ENCODE measurements at places on chromosomes 2 and 18.

DNA sequence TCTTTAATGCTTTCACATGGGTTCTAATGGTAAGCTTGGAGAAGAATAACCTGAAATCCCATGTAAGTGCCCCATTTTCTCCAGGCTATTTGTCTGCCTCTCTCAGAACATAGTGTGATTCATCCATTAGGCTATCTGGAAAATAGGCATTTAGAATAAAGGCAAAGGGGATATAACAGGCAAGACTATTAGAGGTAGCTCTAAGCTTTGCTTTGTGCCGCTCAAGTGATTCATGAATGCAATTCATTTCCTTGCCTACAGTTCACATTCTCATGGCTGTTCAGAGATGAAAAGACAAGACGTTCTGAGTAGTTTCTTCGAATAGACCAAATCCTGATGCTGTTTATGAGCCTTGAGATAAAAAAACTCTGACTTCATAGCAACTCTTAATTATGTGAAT, 101.7 kb downstream of the ANKRD44 start:
- DNase-seq = no peak

DNA sequence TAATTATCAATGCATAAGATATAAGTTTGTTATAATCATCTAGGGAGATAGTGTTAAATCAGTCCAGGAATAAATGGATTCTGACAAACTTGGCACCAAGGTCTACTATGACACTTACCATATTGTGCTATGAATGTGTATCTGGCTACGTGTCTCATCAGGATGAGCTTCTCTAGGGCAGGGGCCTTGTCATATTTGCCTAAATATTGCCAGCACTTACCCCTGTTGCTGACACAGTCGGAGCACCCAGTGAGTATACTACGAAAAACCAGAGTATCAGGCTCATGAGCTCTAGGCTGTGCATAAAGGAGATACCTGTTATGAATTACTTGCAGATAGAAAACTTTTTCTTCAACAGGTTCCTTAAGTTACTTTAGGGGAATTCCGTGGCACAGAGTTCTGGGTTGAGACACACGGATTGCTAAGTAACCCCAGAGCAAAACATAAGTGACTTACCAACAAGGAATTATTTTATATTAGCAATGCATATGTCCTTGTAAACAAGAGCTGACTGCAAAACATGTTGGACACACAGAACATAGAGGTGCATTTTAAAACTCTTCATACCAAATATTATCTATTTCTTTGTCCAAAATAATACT, 7.7 kb upstream of the TTC39C start:
- DNase-seq = no peak

DNA sequence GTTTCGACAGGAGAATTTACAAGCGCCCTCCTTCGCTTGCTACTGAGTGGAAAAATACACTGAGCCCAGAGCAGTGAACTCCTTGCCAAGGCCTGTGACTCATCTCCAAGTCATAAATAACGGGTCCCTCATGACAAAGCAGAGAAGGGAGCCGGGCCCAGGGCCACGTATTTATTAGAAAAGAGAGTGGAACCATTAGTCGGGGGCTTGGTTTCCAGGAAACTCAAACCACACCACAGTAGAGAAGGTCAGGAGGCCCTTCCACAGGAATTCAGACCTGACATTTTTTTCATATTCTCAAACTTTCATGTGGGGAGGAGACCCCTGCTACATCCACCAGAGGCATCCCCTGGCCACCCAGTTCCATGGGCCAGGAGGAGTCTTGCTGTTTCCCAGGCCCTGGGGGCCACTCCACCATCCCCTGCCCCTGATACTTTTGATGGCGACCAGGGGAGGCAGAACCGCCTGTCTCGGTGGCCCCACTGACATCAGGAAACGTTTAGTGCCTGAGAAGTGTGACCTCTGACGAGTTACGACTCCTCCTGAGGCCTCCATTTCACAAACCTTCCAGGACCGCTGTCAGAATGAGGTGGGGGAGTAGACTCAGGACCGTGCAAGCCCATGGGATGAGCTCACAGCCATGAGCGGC, 289.7 kb downstream of the DYSF start:
- no peak for DNase-seq

DNA sequence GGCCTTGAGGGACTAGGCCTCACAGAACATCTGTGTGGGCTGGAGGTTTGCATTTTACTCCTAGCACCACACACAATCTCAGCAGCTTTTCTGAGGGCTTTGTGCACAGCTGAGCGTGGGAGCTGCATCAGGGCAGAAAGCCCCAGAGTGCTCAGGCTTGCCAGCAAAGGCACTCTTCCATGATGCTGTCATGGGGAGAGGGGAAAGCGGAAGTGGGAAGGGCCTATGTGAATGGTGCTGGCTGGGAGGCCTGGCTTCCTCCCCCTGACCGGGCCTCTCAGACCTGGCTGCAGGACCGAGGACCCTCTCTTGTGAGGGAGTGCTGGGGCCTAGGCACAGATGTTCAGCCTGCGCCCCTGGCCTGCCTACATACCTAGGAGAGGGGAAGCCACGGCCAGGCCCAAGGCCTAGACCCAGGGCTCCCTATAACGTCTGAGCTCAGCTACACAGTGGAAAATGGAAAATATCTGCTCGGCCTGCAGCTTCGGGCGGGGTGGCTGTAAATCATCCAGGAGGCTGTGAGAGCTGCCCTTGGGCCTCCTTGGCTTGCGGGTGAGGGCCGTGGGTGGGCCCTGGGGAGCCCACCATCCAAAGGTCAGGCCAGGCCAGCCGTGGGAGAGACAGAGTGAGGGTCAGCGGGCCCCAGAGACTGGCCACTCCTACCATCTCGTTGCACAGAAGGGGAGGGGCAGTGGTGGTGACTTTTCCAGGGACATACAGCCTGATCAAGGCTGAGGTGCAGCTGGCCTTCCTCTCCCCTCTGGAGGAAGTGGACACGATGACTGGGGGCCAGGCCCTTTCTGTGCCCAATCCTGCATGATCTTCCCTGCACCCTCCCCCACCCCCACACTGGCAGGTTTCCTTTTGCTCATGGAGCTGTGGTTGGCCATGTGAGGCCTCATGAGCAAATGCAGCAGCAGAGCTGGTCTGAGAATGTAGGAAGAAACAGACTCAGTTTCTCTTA, 22.8 kb downstream of the GLI2 start:
- DNase-seq = no peak

- no peak for DNase-seq
These were observed 24.4 kb downstream of the GPR39 start for GRCh38 chr2:132441051-132441450.

GRCh38 chr2:12343141-12343540, 373.6 kb upstream of the TRIB2 start:
- no peak for DNase-seq

GRCh38 chr2:146666340-146666739, 1178.5 kb upstream of the ACVR2A start:
- DNase-seq = no peak

DNA sequence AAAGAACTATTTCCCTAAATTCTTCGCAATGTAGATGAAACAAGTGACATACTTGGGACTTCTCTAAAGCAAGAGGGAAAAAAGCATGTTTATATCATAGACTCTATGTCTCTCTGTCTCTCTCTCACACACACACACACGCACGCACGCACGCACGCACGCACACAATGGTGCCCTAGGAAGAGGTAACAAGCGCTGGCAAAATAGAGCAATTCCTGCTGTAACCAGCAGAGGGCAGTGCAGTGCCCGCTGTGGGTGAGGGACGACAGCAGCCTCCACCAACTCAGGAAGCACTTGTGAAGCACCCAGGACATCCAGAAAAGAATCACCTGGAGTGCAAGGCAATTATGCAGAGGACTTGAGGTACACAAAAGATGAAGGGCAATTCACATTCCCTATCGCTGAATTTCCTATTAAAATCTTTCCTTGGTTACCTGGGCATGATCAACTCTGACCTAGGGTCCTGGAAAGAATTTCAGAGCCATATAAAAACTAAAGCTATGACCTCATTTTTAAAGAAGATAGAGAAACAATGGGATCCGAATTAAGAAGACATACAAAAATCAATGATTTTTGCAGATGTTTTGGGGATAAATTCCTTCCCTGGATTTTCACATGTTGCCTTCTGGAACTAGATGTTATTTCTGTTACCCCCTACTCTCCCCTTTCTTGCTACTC, 166.4 kb downstream of the PDE11A start:
- DNase-seq = peak; percentile 79

GRCh38 chr2:203692031-203692710, 14.3 kb upstream of the CD28 start:
- no peak for DNase-seq

GRCh38 chr2:105674859-105675541, 69.7 kb upstream of the NCK2 start:
- DNase-seq = no peak

GRCh38 chr2:15492773-15493325, 68.3 kb downstream of the NBAS start:
- no peak for DNase-seq

GRCh38 chr2:95267458-95268210, 6.6 kb upstream of the PROM2 start:
- no peak for DNase-seq

DNA sequence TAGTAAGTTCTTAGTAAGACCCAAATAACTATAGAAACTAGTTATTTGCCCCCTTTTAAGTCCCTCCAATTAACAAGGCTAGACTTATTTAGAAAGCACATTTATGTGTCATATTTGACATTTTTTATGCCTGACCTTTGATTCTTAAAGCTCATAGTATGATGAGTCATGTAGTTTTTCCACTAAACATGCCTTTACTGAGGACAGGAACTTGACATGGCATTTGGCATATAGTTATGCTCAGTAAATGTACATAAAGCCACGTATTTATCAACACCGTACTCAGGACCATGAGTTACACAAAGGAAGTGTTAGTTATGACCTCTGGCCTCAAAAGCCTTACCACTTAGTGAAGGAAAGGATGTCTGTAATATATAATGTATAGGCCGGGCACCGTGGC, 78.9 kb downstream of the GNAL start:
- DNase-seq = no peak

GRCh38 chr2:41475959-41476358, 571.9 kb upstream of the PKDCC start:
- DNase-seq = no peak

DNA sequence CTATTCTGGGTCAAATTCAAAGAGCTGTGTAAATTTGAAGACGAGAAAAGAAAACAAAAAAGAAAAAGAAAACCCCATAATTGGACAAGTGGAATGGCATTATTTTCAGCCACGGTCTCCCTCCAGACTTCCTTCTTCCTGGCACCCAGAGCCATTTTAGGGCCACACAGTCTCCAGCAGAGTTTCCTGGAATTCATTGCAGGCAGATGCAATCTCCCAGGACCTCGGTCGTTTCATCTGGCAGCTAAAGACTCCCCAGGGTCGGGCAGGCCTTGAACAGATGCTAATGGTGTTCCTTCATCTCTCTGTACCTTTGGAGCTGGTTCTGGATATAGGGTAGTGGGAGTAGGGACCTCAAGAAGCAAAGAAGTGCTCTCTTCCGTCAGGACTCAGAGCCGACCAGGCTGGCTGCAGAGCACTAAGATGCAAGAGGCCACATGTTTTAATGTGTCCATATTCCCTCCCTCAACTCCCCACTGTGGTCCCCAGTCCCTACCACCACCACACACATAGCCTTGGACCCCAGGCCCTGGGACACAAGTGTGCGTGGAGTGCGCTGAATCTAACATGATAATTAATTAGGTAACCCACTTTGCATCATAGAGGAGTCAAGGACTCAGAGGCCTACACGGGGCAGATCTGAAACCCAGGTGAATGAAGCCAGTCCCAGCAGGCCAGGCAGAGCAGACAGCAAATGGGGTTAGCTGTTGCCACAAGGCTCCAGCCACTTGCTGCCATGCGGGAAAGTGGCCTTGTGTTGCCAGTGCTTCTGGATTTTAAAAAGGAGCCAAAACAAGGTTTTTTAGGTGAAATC, 109.3 kb upstream of the ATL2 start:
- DNase-seq = no peak

GRCh38 chr18:74595431-74595830, 2.2 kb upstream of the ZNF407 start:
- no peak for DNase-seq

DNA sequence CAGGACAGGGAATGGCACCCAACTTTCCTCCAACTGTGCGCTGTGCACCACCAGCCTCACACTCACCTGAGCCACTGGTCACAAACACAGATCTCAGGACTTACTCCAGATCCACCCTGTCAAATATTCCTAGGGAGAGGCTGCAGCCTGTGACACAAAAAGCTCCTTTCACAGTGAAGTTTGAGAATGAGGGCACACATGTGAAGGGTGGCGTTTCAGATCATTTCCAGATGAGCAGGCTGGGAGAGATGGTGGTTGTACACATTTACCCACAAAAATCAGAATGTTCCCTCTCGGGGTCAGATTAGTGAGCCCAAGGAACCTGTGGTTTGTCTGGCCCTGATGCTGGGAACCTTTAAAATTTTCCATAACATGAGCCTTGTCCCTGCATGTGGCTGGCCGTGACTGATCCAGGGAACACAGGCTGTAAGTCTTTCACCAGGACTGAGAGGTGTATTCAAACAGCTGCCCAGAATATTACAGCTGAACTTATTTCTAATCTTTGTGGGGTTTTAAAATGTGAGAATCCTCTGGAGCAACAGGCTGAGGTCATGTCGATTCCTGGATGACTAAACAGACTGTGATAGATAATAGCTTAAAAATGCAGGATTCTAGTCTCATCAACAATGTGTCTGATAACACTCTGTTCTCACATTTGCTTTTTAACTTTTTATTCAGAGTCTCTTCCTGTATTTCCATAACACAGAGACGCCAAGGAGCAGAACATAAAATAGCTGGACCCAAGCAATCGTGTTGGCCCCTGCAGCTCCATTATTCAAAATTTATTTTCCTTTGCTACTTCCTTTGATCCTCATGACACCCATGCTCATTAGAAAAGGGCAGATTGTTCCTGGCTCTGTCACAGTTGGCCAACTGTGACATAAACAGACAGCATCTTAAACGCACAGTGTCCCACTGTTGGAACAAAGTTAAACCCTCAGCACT, 35.5 kb downstream of the IL1R2 start:
- no peak for DNase-seq

DNA sequence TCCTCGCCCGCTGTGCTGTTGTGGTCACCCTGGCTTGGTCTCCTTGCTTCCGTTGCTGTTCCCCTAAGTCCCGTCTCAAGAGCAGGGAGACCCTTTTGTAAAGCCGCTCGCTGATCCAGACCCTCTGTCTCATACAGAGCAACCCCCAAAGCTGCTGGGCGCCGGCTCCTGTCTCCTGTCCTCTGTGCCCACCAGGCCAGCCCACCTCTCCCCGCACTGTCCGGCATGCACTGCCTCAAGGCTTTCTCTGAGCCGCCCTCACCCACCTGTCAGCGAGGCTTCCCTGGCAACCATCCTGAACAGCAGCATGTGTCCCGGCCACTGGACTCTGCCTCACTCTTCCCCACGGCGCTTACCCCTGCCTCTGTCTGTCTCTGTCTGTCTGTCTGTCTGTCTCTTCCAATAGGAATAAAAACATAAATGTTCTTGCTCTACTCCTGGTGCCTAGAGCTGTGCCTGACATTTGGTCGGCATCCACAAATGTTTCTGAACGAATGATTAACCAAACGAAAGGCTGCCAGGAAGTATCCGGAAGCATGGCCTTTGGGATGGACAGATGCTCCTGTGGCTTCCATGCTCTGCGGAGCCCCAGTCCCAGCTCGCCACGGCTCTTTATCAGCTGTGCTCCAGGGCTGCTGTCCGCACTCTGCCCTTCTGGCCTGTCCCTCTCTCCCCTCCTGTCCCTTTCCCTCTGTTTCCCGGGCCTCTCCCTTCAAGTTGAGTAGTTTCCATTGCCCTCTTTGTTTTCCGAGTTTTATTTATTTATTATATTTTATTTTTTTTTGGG, 7.8 kb downstream of the COLEC11 start:
- no peak for DNase-seq
